ENCODE measurements at places on chromosomes 4 and X.

DNA sequence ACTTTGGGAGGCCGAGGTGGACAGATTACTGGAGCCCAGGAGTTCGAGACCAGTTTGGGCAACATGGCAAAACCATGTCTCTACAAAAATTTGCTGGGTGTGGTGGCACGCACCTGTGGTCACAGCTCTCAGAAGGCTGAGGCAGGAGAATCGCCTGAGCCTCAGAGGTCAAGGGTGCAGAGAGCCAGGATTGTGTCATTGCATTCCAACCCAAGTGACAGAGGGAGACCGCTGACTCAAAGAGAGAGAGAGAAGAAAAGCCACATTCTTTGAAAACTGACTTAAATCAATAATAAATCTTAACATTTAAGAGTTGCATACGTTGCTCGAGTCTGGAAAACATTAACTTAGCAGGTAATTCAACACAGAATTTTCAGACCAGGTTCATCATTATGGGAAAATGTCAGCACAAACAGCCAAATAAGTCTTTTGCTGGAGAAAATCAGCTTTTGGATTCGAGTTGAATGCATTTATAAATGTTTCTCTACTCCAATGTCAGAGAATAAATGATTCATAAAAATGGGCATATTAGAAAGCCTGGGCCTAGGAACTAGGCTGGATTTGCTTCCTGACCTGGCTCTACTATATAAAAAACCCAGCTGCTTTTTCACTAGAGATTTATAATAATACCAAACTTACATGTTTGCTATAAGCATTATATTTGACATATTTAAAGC lies 68.3 kb upstream of the RBPJ start:
- no peak for DNase-seq

DNA sequence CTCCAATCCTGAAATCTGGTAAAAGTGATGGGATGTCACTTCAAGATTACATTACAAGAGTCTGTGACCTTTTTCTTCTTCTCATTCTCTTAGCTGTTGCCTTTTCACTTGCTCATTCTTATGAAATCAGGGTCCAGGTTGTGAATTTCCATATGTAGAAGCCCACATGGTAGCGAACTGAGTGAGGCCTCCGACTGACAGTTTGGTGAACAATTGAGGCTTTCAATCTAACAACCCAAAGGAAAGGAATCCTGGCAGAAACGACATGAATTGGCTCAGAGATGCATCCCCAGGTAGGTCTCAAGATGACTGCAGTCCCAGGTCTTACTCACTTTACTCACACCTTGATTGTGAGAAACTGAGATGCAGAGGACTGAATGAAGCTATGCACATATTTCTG lies 203.4 kb upstream of the FAT4 start:
- no peak for DNase-seq

DNA sequence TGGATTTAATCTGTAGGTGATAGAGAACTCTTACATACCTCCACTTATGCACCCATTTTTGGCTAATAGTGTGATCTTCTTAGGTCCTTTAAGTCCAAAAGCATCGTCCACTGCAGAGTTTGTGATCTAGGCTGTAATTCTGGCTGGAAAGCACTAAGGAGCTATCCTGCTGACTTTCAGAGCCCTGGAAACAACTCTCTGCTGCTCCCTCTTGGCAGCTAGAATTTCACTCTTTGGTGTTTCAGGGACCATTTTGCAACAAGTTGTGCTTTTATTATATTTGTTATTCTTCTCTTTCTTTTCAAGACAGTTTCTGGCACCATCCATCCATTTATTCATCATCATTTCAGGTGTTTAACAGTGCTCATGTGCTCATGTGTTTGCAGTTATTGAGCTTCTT lies 130.0 kb downstream of the RBM46 start:
- DNase-seq = no peak

DNA sequence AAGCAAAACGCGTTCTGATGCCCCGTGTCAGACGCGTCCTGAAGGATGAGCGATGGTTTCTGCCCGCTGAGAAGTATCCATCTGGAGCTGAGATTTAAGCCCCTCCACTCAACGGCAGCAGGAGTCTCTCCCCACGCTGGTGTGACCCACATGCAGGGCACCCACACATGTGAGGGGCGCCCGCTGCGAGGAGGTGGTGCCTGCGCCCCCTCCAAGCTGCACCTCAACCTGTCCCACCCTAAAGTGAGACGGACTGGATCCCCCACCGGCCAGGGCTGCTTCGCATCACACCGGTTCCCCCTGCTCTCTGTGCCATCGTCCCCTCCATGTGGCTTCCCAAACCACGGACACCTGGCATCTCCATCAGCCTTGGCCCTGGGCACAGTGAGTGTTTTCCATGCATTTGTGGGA lies 4.5 kb upstream of the PDE6B start:
- no peak for DNase-seq

- DNase-seq = no peak
These were observed 149.8 kb upstream of the ARHGEF9 start for GRCh38 chrX:63934791-63935190.

GRCh38 chrX:103530545-103530944 lies 11.3 kb upstream of the RAB40A start:
- no peak for DNase-seq

All from left renal pelvis (tissue), 4 donors.